ENCODE measurements at places on chromosomes 3 and 15. TPM values are rescaled to one million over a fixed set of nuclear protein-coding genes. Genes with fewer than 3 reads are reported as not detected.
A peak's percentile ranks its signal among the peaks of the same experiment; 100 is the strongest.

GRCh38 chr3:135487261-135487660 lies 478.3 kb upstream of the PPP2R3A start:
- H3K27ac ChIP-seq = no peak overlapping the region
- no peaks in the 10 kb centered on the region for H3K36me3 ChIP-seq
- no peak overlapping the region for H3K4me3 ChIP-seq
- DNase-seq = no peak
- H3K27me3 ChIP-seq = no peaks in the 10 kb centered on the region

- H3K4me1 ChIP-seq = peaks cover 17% of the 10 kb centered on the region
- H3K27me3 ChIP-seq = no peaks in the 10 kb centered on the region
- no peaks in the 10 kb centered on the region for H3K36me3 ChIP-seq
These were observed 186.2 kb downstream of the XXYLT1 start for GRCh38 chr3:195084746-195085145.

DNA sequence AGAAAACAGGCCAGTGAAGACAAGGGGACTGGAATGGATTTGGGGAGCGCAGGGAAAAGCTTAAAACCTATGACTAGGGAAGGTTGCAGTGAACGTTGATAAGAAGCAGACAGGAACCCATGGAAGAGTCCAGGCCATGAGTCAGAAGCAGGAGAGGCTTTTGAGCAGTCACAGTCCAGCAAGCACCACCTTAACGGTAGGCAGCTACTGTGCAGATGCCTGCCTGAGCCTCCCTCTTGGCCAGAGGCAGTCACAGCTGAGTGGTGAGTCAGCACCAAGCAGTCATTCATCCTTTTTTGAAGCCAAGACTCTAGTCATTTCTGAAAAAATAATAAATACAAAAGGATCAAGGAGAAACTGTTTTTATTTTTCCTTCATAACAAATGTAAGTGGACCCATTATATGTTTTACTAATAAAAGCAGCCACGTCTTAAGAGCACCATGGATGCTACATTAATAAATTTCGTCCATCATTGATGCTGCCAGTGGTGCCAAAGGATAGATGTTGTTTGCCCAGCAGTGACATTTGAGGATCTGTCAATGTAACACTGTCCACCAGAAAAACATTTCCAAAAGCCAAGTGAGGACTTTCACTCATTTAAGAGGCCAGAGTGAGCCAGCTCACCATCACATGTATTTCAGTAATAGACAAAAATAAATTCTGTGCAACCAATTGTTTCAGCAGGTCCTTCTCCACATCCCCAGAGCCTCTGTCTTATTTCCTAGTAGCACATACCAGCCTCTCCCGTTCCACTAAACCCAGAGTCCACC lies 42.1 kb upstream of the ACTC1 start:
- H3K27ac ChIP-seq = no peak overlapping the region
- H3K27me3 ChIP-seq = no peaks in the 10 kb centered on the region
- peaks cover 7% of the 10 kb centered on the region for H3K4me1 ChIP-seq
- no peaks in the 10 kb centered on the region for H3K36me3 ChIP-seq
- peak; percentile 95 for DNase-seq
- no peak overlapping the region for H3K4me3 ChIP-seq

DNA sequence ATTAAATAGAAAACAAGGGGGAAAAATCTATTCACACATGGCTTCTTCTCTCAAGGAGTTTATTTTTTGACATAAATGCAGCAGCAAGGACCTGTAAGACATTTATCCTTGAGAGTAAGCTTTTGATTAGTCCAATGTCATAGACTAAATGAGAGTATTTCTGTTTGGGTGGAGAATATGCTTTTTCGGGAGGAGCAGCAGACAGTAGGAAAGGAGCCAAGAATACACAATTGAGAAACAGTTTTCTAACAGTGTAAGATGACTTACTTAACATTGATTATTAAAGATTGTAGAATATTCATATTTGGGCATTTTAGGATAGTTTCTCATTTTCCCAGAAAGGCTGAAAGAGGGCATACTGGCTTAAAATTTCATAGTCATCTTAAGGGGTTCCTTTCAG lies 65.9 kb upstream of the PAQR5 start:
- H3K27ac ChIP-seq = no peak overlapping the region
- H3K36me3 ChIP-seq = no peaks in the 10 kb centered on the region
- no peak for DNase-seq
- no peaks in the 10 kb centered on the region for H3K27me3 ChIP-seq
- H3K4me1 ChIP-seq = no peaks in the 10 kb centered on the region

DNA sequence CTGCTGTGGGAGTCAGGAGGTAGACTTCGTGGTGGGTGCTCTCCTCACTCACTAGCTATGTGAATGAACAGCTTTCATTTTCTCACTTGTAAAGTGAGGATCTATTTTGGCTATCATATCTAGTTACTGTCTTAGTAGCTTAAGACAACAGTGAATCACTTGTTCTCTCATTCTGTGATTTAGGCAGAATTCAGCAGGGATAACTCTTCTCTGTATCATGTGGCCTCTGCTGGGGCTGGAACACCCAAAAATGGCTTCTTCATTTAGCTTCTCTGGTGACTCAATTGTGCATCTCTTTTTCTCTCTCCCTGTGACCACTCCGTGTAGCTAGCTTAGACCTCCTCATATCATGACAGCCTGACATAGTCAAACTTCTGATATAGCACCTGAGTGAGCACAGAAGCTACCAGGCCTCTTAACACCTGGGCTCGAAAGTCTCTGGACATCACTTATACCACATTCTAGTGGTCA lies 68.4 kb downstream of the BFSP2 start:
- no peaks in the 10 kb centered on the region for H3K36me3 ChIP-seq
- no peaks in the 10 kb centered on the region for H3K27me3 ChIP-seq
- H3K4me1 ChIP-seq = 0 out of 2 replicates have a peak, but pooled peaks cover 1% of the 10 kb centered on the region
- no peak overlapping the region for H3K27ac ChIP-seq

DNA sequence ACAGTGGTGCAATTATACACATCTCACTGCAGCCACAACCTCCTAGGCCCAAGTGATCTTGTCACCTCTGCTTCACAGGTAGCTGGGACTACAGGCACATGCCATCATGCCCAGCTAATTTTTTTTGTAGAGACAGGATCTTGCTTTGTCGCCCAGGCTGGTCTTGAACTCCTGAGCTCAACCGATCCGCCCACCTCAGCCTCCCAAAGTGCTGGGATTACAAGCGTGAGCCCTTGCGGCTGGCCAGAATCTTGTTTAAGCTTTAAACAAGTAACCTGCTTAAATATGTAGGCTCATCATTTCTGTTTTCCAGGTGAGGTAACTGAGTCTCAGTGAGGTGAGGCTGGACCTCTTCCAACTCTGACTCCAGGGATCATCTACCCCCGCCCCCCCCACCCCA lies 7.7 kb upstream of the PSTPIP1 start:
- no peaks in the 10 kb centered on the region for H3K36me3 ChIP-seq
- DNase-seq = no peak
- H3K4me3 ChIP-seq = no peak overlapping the region
- no peaks in the 10 kb centered on the region for H3K4me1 ChIP-seq
- peaks cover 41% of the 10 kb centered on the region for H3K27me3 ChIP-seq
- H3K27ac ChIP-seq = no peak overlapping the region

DNA sequence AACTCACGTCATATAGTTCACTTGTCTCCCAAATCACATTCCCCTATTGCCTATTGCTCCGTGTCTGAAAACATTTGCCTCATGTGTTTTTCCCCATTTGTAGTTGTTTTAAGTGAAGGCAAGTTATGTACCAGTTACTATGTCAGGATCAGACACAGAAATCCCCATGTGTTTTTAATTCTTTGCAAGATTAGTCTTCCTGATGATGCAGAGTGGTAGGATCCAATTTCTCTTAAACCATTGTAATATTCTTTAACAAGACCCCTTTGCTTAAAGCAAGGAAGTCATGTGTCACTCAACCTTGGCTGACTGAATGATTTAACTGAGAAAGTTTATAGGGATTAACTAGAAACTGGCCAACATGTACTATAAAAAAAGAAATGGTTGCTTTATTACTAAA lies 164.4 kb downstream of the OPA1 start:
- H3K27ac ChIP-seq = no peak overlapping the region
- peaks cover 2% of the 10 kb centered on the region for H3K27me3 ChIP-seq
- DNase-seq = no peak
- no peaks in the 10 kb centered on the region for H3K36me3 ChIP-seq
- H3K4me3 ChIP-seq = no peak overlapping the region

GRCh38 chr3:49668414-49668797 lies 5.7 kb upstream of the APEH start:
- no peak overlapping the region for H3K4me3 ChIP-seq
- H3K36me3 ChIP-seq = no peaks in the 10 kb centered on the region
- DNase-seq = no peak
- H3K27ac ChIP-seq = no peak overlapping the region

CIDEC gene
- not detected for total RNA-seq
